ENCODE measurements at places on chromosomes 3 and 15.

GRCh38 chr3:177610262-177610661, 413.0 kb upstream of the TBL1XR1 start:
- DNase-seq: no peak

DNA sequence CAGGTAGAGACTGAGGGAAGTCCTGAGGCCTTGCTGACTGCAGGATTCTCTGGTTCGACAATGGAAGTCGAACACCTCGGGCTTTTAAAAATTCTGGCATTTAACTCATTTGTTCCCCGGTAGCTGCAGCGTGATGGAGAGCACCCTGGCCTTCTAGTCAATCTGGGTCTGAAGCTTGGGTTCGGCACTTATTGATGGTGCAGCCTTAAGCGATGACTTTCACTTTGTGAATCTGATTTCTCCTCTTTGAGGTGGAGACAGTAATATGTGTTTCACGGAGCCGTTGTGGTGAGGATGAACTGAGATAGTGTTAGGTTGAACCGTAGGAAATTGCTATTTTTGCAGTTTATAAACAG, 621 bp upstream of the PARP6 start:
- no peak for DNase-seq

GRCh38 chr15:32870240-32871033, 152.6 kb downstream of the GREM1 start:
- DNase-seq: no peak

- no peak for DNase-seq
These were observed 2.5 kb upstream of the PCSK6 start for GRCh38 chr15:101491734-101492640.

DNA sequence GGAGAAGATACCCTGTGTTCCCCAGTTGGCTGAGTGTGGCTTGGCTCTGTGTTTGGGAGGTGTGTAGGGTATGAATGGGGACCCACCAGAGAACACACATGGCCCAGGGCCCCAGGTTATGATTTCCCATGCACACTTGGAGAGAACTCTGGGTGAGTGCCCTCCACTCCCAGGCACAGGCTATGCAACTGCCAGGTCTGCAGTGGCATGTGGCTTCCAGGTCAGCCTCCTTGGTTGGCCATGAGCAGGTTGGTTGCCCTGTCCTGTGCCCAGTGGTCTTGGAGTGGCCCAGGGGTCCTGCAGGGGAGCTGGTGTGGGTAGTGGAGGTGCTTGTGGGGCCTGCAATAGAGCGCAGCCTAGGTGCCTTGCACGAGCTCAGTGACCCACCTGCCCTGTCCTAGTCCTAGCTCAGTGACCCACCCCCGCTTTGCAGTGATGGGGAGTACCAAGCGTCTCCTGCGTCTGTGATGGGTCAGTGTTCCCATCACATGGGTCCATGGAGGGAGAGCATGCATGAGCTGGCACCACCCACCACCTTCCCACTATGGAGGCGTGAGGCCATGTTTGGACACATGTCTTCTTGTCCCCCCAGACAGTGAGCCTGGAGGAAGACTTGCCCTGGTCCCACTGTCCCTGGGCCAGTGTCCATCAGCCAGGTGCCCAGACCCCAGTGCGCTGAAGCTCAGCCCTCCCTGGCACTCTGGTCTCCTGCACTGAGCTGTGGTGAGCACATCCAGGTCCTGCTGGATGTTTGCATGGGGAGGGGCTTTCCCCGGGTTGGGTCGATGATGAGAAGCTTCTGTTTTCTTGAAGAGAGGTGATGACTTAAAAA, 217.3 kb downstream of the SNRPN start:
- DNase-seq: no peak

- DNase-seq: no peak
These were observed 6.9 kb upstream of the GHRL start for GRCh38 chr3:10299679-10300078.

DNA sequence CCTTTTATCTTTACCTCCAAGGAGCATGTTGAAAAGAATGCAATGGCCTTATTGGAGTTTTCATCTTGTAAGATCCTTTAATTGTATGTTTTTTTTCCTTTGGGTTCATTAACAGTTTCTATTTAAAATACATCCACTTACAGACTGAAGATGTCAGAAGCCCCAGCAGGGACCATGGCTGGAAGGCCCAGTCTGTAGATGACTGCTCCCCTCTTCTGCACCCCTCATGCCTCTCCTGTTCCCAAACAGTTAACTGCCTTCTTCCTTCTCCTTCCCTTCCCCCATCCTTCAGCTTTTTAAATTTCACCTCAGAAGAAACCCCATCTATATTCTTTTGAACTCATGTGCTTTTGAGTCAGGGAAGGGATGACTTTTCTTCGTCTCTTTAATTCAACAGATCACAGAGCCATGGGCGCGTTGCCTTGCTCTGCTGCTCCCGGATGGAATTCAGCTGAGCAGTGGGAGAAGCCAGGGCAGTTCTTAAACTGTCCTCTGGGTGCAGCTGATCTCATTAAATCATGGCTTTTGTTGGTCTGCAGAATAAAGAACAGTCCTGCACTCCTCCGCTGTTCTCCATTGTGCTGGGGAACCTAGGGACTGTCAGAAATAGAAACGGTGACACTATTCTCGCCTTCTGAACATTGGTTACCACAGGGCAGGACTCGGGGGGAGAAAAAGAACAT, 71.5 kb upstream of the EIF1B start:
- DNase-seq: peak; percentile 23

- DNase-seq: peak; percentile 7
These were observed 272.2 kb upstream of the NR2F2 start for GRCh38 chr15:96058103-96058851.

DNA sequence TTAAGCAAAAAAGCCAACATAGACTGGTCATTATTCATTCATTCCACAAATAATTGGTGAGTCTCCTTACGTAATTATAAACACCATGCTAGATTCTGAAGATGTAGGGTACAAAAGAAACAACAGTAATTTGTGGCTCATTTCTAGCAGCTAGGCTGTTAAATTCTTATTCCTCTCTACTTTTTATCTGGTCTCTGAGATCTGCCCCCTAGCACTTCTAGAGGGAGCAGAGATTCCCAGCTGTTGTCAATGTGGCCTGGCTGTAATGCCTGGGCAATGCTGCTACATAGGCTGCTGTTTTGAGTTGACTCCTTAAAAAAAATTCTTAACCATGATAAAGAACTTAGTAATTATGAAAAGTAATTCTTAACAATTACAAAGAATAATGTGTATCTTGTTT, 434.9 kb upstream of the THRB start:
- no peak for DNase-seq

GRCh38 chr15:83199288-83199687, 8.3 kb downstream of the HDGFL3 start:
- no peak for DNase-seq

- DNase-seq: no peak
These were observed 332.3 kb downstream of the FOXP1 start for GRCh38 chr3:71251156-71251775.

- no peak for DNase-seq
These were observed 25.7 kb upstream of the ULK4 start for GRCh38 chr3:41987627-41988026.

DNA sequence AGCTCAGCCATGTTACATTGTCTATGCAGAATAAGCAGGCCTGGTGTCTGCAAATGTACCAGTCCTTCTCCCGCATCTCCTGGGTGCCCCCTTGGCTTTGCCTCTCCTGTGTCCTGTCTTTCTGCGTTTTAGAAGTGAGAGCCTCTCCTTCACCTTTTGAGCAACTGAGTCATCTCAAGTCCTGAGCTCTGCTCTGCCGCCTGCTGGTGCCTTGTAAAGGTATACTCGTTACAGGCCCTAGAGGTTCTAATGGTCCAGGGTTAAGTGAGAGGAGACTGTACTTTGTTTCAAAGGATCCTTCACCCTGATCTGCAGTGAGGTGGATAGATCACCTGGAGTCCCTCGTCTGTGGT, 12.6 kb downstream of the GHRL start:
- no peak for DNase-seq

DNA sequence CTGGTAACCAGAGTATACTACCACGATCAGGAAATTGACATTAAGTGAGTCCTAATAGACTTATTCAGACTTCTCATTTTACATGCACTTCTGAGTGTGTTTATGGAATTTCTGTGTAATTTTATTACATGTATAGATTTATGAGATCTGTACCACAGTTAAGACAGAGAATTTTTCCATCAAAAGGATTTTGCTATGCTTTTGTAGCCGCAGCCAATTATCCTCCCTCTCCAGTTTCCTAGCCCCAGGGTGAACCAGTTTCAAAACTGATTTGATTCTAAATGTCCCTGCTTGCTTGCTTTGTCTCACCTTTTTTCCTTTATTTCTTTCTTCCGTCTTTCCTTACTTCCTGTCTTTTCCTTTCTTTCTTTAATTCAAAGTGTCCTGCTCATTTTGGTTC, 661.2 kb upstream of the BCHE start:
- no peak for DNase-seq

GRCh38 chr3:18215639-18216038, 209.5 kb downstream of the SATB1 start:
- no peak for DNase-seq

GRCh38 chr3:136350557-136350956, 100.4 kb downstream of the PCCB start:
- no peak for DNase-seq

DNA sequence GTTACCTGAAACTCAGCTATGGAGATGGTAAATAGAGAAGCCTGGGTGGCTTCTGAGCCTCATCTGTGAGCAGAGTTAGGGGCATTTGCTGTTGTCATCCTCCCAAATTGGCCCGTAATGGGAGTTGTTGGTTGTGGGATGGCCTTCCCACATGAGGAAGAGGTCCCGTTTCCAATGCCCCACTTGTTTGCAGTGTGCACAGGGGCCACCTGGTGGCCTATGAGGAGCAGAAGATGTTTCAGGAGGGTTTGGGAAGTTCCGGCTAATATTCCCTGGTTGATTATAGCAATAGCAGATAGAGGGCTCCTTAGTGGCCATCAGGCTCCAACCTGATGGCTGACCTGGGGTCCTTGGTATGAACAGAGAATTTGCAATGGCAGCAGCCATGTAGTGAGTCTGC, 1546.5 kb downstream of the OTOL1 start:
- DNase-seq: no peak

- DNase-seq: no peak
These were observed 1032.1 kb downstream of the NTRK3 start for GRCh38 chr15:87224404-87224803.

DNA sequence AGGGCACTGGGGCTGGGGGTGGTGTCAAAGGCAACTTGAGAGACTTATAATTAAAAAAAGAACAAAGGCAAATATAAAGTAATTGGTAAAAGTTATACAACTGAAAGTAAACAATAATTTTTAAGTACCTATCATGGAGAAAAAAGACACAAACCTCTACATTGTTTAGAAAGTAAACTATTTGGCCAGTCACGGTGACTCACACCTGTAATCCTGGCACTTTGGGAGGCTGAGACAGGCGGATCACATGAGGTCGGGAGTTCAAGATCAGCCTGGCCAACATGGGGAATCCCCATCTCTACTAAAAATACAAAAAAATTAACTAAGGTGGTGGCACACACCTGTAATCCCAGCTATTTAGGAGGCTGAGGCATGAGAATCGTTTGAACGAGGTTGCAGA, 25.8 kb downstream of the RPSA start:
- no peak for DNase-seq

DNA sequence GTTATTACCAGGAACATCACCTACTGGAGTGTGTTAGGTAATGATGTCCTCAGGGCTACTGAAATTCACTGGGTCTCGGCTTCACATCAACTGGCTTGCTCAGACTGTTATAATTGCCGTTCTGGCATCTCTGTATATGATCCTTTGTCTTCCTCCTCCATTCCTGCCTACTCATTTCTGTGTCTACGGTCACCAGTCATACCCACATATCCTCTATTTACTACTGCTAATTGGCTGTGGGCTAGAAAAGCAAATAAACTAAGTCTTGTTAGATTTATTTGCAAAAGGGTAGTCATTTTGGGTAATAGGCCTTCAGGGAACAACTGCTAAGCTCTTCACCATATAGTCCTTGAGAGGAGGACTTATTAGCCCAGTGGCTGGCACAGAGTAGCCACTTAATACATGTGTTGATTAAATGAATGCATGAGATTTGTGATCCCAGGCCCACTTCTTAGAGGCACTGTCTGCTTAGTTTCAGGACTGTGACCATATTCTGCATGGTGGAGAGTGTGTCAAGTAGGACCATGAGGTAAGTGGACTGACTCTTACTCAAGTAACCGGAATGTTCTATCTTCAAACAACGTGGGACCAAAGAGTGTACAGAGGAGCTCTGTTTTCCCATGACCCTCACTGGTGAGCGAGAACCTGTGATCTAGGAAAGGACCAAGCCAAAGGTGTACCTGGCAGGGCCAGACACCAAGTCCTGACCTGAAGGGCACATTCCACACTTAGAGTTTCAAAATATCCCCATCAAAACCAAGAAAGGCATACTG, 13.2 kb downstream of the ZDHHC3 start:
- no peak for DNase-seq

All from putamen (tissue), 1 donor.